CD14-positive monocyte (primary cell): ENCODE measurements at places on chromosomes 12 and 14.

GRCh38 chr12:13450231-13451080, 253.9 kb downstream of the EMP1 start:
- DNase-seq: no peak

GRCh38 chr14:67971627-67972625, 152.3 kb downstream of the RAD51B start:
- DNase-seq: no peak

DNA sequence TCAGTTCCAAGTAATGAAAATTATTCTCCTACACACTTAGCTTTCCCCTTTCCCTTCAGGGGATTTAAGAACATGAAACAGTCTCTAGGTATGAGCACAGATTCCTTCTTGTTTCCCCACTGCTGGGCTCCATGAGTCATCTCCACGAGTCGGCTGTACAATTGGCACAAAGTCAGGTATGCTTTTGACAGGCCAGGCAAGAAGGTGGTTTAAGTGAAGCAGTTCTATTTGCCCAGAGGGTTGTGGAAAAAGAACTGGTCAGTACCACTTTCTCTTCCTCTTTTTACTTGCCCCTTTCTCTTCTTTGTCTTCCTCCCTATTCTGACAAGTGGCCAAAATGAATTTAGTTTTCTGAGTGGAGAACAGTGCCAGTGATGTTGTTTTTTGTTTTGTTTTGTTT, 16.3 kb downstream of the DYNC1H1 start:
- peak; percentile 85 for DNase-seq

DNA sequence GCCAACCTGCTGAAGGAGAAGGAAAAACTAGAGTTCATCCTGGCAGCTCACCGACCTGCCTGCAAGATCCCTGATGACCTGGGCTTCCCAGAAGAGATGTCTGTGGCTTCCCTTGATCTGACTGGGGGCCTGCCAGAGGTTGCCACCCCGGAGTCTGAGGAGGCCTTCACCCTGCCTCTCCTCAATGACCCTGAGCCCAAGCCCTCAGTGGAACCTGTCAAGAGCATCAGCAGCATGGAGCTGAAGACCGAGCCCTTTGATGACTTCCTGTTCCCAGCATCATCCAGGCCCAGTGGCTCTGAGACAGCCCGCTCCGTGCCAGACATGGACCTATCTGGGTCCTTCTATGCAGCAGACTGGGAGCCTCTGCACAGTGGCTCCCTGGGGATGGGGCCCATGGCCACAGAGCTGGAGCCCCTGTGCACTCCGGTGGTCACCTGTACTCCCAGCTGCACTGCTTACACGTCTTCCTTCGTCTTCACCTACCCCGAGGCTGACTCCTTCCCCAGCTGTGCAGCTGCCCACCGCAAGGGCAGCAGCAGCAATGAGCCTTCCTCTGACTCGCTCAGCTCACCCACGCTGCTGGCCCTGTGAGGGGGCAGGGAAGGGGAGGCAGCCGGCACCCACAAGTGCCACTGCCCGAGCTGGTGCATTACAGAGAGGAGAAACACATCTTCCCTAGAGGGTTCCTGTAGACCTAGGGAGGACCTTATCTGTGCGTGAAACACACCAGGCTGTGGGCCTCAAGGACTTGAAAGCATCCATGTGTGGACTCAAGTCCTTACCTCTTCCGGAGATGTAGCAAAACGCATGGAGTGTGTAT, 2.4 kb downstream of the FOS start:
- DNase-seq: peak; percentile 32

DNA sequence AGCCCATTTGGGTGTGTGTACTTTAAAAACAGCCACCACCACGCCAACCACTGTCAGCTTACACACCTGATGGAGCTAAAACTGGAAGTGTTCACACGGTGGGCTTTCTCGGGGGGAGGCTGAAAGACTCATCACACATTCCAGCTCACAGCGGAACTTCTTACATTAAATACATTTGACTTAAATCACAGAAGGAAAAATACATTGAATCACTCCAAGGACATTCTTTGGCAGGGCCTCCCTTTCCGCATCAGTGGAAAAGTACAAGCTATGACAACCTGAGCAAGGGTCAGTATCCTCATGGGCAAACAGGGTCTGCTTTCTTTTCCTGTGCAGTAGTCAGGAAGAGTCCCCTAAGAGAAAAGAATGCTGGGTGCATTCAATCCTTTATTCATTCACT, 31.0 kb upstream of the TC2N start:
- DNase-seq: no peak

DNA sequence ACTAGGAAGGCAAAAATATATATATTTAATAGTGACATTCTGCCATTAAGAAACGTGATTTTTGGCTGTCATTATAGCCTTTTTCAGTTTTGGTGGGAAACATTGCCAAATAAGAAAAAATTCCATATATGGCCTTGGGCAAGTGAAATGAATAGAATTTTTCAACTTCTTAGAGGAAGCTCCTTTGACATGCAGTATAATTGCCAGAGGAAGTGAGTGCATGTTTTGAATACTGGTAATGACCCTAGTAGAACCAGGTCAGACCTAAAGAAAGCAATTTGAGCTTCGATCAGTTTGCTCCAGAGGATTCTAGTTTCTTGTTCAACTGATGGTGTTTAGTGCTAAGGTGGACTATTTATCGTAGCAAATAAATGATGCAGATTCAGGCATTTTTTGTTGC, 26.2 kb upstream of the TRIM9 start:
- no peak for DNase-seq

GRCh38 chr12:78062786-78063185, 232.1 kb downstream of the NAV3 start:
- no peak for DNase-seq

GRCh38 chr14:106843386-106843785, 1317.0 kb downstream of the TMEM121 start:
- DNase-seq: no peak

DNA sequence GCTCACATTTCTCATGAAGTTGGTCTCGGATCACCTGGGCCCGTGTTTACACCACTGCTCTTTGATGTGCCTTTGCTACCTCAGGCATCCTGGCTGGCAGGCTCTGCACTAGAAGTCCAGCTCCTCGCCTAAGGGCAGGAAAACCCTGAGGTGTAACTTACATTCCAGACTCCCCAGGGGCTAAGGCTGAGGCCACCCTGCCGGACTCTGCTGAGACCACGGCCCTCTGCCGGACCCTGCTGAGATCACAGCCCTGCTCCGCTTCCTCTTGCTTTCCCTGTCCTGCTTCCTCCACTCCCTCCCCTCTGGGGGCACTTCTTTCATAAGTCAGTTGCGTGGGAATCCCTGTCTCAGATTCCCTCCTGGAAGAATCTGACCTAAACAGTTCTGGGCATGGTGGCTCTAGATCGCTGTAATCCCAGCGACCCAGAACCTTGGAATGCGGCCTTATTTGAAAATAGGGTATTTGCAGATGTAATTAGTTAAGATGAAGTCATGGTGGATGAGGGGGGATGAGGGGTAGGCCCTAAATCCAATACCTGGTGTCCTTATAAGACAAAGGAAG, 17.2 kb downstream of the RILPL1 start:
- no peak for DNase-seq

DNA sequence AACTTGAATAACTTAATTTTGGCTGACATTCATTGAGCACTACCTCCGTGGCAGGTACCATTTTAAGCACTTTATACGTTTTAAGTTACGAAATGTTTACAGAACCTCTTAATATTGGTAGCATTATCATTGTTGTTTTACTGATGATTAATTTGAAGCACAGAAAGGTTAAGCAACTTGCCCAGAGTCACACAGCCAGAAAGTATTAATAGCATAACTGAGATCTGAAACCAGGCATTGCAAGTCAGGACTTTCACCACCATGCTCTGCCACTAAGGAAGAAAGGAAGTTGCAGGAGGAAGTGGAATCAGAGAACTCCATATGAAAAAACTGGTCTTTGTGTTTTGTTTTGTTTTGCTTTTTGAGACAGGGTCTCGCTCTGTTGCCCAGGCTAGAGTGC, 28.2 kb upstream of the BCAT1 start:
- peak; percentile 51 for DNase-seq

- DNase-seq: no peak
Measured at GRCh38 chr12:130879781-130880389, 8.0 kb downstream of the RAN start.

DNA sequence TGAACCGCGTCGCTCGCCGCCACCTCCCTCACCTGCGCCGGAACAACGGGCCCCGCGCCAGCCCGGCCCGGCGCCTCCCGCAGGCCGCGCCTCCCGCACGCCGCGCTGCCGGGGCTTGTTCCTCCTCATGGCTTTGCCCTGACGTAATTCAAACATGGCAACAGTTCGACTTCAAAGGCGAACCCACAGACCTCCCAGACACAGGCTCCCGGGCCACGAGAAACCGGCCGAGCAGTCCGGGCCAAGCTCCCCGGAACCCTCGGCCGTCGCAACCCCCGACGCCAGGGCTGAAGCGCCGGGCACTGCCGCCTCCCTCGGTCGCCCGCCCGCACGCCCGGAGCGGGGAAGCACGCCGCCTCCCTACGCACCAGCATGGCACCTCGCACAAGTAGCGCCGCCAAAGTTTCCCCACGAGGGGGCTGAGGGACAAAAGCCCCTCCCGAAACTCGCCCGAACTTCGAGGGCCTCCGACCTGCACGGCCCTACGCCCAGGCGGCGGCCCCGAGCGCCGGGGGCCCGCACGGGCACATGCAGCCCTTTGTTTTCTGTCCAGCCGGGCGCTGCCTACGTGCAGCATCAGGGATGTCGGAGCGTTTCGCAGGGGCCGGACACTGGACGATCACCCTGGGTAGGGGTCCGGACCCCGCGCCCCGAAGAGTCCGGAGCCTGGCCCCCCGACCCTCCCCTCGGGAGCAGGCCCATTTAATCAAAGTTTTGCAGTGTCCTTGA, 1.7 kb downstream of the SINHCAF start:
- peak; percentile 79 for DNase-seq

GRCh38 chr14:83860631-83861155, 1669.3 kb upstream of the FLRT2 start:
- no peak for DNase-seq

DNA sequence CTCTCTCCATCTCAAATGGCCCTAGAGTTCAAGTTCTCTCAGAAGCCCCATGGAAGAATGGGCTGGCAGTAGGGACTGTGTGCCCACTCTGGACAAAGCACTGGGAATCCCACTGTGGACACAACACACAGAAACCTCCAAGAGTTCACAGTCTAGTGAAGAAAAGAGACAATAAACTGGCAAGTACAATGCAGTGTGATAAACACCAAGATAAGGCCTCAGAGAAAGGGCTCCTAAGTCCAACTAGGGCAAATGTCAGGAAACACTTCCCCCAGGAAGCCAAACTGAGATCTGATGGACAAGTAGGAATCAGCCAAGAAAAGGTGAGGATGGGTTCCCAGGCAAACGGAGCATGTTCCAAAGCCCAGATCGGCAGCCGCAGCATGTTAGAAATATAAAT, 5.4 kb downstream of the VSIG10 start:
- DNase-seq: no peak

DNA sequence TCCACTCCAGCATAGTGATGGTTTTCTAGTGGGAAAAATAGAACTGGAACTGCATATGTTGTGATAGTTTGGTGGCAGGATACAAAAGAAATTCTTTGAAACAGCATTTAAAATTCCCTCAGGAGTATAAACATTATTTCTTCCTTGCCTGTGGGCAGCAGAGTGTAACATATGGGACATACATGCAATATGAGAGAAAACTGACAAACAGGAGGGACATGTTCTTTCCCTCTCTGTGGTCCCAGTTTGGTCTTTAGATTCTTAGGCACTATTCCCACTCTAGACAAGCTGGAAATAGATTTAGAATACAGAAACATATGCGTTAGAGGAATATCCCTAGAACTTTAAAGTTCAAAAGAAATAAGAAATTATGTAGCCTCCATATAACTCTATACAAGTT, 68.0 kb downstream of the MGAT4C start:
- DNase-seq: no peak

- no peak for DNase-seq
Measured at GRCh38 chr14:105039458-105040205, 18.7 kb upstream of the CDCA4 start.

DNA sequence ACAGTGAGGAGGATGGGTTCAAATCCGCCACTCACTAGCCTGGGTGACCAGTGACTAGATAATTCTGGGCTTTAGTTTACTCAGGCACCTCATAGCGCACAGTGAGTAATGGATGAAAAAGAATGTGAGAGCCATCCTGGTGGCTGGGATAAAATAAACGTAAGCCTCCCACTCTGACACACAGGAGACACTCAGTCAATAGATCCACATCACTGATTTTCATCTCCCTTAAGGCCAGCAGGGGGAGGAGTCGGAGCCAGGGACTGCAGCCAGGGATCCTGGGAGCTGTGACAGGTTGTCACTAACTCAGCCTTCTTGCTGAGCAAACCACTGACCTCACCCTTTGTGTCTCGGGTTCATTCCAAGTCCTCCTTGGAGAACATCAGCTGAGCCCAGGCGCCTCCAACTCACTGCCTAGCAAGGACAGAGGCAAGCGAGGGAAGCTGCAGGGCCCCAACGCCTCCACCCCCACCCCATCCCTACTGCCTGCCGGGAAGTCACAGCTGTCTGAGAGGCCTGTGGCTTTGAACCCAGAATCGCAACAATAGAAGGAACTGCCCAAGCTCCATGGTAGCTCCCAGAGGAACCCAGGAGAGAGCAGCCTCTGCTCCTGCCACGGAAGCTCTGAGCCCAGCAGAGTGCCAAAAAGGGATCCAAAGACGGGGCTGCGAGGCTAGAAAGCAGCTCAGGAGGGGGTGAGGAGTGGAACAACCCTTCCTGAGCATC, 30.7 kb downstream of the PXN start:
- DNase-seq: peak; percentile 53

GRCh38 chr12:100329800-100330199, 27.1 kb upstream of the SLC17A8 start:
- DNase-seq: no peak

- no peak for DNase-seq
Measured at GRCh38 chr12:18919871-18920511, 182.1 kb downstream of the CAPZA3 start.

DNA sequence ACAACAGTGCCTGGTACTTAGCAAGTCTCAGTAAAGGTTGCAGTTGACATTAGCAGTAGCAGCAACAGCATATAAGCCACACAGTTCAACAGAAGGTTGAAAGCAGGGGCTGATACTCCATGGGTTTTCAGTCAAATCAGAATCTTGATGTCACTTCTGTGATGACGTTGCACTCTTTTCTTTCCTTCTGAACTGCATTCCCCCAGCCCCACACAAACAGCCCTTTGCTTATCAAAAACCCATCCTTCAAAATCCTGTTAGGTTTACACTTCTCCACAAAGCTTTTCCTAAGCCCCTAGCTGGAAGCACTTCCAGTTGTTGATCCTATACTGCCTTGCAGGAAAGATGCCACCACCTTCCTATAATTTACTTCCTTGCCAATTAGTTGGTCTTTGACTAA, 34.0 kb upstream of the KCNK13 start:
- DNase-seq: no peak

DNA sequence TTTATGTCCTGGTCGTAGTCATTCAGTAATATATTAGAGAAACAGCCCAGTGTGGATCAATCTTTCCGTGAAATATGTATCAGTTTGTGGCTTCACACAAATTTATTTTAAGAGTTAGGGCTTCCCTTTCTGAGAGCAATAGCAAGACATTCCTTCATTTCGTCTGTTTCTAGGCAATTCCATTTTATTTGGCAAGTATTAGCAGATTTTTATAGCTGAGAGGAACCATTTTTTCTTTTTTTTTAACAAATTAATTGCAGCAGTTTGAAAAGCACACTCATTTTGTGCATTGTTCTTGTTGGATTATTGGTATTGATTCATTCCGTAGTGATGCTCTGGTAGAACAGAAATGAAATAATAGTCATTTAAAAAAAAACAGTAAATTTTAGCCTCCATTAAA, 132.9 kb downstream of the SRGAP1 start:
- no peak for DNase-seq

- no peak for DNase-seq
Measured at GRCh38 chr12:132736378-132736777, 25.3 kb downstream of the ANKLE2 start.

GRCh38 chr14:55731881-55732498, 152.0 kb downstream of the KTN1 start:
- peak; percentile 29 for DNase-seq
